Stimulated activated CD4-positive, alpha-beta T cell treated with anti-CD3 and anti-CD28 coated beads, Interleukin-15, amount 100 ng/mL, for 48 hours (primary cell): ENCODE measurements at places on chromosomes 7 and 10.

- no peak for DNase-seq
Observed at GRCh38 chr10:69057951-69058297, 30.0 kb upstream of the SRGN start.

GRCh38 chr10:16886031-16886430 lies 68.8 kb upstream of the RSU1 start:
- DNase-seq: no peak

DNA sequence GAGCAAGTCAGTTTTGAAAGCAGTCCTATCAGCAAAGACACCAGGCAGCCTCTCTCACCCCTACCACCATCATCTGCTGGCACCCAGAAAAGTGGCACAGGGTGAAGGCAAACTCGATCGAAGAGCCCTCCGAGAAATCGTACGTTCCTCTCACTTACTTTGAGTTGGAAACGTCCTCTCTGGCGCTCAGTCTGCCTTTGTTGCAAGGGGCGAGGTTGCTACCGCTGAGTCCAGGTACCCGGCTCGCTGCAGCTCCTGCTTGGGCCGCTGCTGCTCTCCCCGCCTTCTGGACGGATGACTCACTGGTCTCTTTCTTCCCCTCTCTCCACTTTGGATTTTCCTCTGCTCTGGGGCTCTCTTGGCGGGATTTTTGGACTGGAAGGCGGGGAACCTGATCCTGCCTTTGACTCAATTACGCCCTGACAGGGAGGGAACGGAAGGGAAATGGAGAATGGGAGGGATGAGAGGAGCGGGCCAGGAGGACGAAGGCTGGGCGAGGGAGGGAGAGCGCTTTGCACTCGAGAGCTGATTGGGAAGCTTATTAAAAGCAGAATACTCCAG lies at the start of gene PTN:
Gene PTN (minus strand): TSS at position 453 of the 561 bp plus-strand sequence. CDS start 88,760 bp downstream, outside the sequence.
- no peak for DNase-seq

DNA sequence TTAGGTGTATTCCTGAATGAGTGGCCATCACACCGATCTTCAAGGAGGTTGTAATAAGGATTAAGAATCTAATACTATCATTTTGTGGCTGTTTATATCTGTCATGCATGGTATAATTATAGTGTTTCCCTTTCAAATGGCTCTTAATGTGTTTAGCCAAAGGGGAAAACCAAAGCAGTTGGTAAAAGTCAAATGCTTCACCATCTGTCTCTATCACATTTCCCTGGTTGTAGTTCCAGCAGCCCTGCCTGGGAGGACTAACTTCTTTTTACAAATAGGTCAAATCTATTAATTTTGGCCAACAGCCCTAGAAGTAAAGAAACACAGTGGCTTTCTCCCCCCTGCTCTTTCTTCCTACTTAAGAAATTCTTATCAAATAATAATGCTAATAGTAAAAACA lies 56.7 kb downstream of the ZNF365 start:
- no peak for DNase-seq

DNA sequence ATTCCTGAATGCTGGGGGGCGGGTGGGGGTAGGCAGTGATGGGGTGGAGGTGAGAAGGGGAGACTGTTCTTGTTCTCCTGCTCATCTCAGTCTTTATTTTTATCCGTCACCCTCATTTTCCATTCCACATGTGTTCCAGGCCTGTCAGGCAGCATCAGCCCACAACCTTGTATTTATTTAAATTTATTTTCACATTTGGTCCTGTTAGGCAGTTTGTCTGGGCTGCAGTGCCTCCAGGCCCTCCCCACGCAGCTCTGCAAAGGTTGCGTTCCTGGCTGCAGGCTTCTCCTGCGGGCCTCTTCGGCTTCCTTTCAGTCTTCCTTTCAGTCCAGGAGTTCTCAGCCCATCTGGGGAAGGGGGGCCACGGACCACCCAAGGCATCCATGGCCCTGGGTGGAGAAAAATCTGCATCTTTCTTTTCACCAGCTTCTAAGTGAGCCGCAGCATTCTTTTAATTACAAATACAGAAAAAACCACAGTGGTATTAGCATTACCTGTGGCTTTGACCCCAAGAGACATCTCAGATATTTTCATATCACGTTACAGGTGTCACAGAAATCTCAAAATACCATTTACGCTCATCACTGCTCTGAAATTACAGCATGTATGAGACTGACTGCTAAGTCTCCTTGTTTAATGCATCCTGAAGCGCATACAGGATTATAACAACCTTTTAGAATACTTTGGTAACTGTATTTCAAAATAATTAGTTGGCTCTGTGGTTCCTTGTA lies 94.0 kb downstream of the C10orf105 start:
- DNase-seq: no peak

DNA sequence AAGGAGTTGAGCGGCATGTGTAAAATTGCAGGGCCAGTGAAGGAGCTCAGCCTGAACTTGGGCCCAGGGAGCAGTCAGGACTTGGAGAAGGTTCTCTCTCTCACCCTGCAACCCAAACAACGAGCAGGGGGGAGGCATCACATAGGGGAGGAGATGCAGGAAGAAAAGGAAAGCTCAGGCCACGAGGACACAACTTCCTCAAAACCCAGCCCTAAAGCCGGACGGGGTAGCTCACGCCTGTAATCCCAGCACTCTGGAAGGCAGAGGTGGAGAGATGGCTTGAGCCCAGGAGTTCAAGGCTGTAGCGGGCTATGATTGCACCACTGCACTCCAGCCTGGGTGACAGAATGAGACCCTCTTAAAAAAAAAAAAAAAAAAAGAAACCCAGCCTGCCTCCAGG lies 629.1 kb downstream of the PARD3 start:
- DNase-seq: no peak

DNA sequence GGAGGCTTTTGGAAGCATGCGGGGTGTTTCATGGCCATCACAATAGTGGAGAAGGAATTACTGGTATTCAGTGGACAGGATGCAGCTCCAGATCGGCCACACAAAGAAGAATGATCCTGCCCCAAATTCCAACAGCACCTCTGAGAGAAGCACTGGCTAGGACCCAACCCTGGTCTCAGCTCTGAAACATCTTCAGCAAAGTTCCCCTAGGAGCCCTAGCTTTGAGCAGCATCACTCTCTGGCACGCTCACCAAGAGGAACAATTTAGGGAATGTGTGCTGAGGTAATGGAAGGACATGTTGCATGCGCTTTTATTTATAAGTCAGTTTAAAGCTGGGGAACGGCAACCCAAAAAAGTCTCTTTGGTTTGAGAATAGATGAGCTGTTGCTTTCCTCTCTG lies 5.5 kb upstream of the OPN1SW start:
- no peak for DNase-seq

- DNase-seq: no peak
Observed at GRCh38 chr10:37965006-37965405, 11.4 kb downstream of the ZNF25 start.

- DNase-seq: no peak
Observed at GRCh38 chr10:79361726-79362397, 14.6 kb downstream of the PPIF start.

DNA sequence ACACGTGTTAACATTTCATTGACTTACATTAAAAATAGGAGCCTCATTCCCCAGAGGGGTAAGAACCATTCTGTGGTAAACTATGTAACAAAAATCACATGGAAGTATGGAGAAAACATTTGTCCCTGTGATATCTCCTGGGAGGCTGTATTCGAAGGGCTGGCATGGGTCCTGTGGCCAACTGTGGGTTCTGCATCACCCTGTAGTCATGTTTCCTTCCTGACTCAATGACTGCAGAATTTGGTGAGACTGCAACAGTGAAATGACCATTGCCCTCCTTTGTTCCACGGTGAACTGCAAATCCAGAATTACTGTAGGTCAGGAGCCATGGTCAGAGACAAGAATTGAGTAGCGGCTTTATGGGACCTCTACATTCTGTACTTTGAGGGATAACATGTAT lies 3.6 kb upstream of the ZEB1 start:
- DNase-seq: no peak
